Muscle of arm (tissue), 14 donors: ENCODE measurements at places on chromosomes 1 and 21.

DNA sequence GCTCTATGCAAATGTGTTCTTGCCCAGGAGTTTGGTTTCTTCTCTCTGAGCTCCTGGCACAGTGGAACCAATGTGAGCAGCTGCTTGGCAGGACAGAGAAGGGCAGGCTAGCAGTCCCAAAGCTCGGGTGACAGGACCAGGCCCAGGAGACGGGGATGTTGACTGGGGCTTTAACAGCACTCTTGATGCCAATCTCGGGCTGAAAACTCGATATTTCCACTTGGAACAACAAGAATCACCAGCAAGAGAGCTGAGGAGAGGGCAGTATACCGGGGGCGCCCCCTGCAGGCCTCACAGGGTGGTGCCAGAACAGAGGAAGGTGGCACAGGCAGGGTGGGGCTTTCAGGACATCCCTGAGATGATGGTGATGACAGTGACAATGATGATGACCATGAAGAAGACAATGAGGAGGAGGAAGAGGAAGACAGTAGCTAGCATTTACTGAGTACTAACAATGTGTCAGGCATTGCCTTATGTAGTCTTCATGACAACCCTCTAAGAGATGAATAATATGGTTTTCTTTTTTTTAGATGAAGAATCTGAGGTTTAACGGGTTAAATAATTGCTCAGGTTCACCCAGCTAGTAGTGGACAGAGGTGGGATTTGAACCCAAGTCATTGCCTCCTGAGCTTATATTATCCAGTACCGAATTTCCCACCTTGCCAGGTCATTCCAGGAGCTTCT is 2.7 kb upstream of the KCNJ9 start:
- DNase-seq: no peak

GRCh38 chr1:4307911-4308545 is 346.4 kb upstream of the AJAP1 start:
- no peak for DNase-seq

DNA sequence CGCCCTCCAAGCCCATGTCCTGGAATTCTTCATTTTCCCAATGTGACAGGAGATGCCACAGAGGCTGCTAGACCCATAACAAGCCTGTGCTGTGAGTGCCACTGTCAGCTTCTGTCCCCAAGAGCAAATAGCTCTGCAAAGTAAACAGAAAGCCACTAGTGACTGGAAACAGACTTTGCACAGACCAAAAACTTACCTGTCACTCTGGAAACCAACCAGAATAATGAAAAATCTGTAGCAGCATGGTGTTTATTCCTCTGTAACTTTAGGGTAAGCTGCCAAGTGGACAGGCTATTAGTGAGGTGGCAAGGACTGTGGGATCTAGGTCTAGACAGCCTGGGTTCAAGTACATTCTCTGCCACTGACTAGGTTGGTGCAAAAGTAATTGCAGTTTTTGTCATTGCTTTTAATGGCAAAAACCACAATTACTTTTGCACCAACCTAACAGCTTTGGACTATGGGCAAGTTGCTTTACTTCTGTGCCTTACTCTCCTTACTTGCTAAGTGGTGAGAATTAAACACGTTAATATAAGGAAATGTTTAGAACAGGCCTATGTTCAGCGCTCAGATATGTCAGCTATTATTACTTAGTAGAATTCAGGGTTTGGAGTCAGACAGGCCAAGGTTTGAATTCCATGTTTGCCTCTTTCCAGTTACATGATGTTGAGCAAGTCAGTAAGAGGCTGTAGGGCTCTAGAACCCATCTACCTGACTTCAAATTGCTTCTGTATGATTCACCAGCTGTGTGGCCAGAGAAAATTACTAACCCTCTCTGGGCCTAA is at the start of gene C8B:
Gene C8B, minus strand, starts transcription at position 100 of the 782 bp plus-strand sequence. Its CDS starts 67 bp downstream, at position 33.
- no peak for DNase-seq

DNA sequence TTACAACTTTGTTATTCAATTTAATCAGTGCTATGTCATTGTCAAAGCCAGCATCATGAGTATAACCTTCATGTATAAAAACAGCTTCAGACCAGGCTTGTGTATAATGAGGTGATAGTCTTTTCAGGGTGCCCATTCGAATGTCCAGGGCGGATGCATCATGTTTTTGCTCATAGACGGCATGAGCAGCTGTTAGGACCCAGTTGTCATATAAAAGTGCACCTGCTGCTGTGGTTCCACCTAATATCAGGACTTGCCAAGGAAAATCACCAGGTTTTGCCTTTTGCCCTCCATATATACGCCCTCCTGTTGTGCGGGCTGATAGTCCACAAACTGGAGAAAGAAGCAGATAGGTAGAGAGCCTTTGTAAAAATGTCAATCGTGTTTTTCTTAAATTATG is 14.9 kb downstream of the TARDBP start:
- DNase-seq: no peak

DNA sequence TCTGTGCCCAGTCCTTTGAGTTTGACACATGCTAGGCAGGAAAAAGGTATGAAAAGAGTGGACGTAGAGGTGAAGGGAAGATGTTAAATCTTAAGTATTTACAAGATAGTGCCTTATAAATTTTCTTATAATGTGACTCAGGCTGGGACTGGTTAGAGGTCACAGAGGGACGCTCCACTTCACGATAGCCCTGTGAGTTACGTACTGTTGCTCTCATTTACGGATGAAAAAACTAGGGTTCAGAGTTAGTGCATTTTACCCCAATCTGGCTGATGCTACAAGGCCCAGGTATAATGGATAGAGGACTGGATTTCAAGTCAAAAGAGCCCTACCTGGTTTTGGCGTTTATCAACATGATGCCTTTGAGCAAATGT is 1.4 kb upstream of the TUT4 start:
- no peak for DNase-seq
